Activated naive CD4-positive, alpha-beta T cell treated with anti-CD3 and anti-CD28 coated beads for 36 hours (primary cell): ENCODE measurements at places on chromosomes 2 and 18. TPM values are rescaled to one million over a fixed set of nuclear protein-coding genes. Genes with fewer than 3 reads are reported as not detected.

GRCh38 chr2:160474319-160474645 lies 19.3 kb downstream of the RBMS1 start:
- H3K4me1 ChIP-seq: peaks cover 69% of the 10 kb centered on the region
- peak overlapping the region; percentile 62 for H3K4me3 ChIP-seq
- H3K27me3 ChIP-seq: no peaks in the 10 kb centered on the region

DNA sequence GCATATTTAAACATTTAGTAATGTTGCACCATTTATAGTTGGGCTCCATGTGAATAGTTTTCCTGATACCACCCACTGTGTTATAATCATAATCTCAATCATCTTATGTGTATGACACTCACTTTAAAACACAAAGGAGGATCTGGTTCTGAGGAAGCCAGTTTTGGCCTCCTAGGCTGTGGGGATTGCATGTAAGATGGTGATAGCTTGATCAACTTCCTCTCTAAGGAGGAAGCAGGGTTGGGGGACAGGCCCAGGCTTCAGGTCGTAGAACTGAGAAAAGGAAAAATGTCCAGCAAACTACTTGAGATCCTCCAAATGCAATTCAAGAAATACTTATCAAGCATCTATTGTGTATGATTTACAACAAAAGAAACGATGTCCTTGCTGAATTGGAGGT lies 4.9 kb upstream of the PPM1B start:
- DNase-seq: no peak
- peaks cover 6% of the 10 kb centered on the region for H3K4me1 ChIP-seq
- peaks cover under 1% of the 10 kb centered on the region for H3K36me3 ChIP-seq
- H3K27ac ChIP-seq: no peak overlapping the region
- H3K4me3 ChIP-seq: no peak overlapping the region

- H3K4me1 ChIP-seq: peaks cover 20% of the 10 kb centered on the region
- peaks cover 5% of the 10 kb centered on the region for H3K36me3 ChIP-seq
- no peaks in the 10 kb centered on the region for H3K27me3 ChIP-seq
- H3K27ac ChIP-seq: peak overlapping the region; percentile 56
- DNase-seq: no peak
Measured at GRCh38 chr18:57587098-57587661, 678 bp upstream of the FECH start.

DNA sequence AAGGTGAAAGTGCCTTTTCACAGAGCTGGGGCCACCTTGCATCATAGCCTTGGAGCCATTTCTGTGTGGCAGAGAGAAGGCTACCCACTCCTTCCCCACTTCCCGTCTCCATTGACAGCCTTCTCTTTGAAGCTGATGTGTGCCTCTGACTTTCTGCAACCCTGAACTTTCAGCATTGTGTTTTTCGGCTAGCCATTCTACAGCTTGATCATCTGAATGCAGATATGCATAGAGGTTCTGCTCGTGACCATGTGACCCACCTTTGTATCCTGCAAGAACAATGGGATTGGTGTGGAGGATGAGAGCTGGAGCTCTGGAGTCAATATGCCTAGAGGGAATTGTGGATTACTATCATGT lies 69.1 kb upstream of the KCNE4 start:
- H3K4me1 ChIP-seq: peaks cover 12% of the 10 kb centered on the region
- DNase-seq: no peak
- no peaks in the 10 kb centered on the region for H3K36me3 ChIP-seq
- H3K27ac ChIP-seq: no peak overlapping the region
- H3K4me3 ChIP-seq: no peak overlapping the region

- DNase-seq: no peak
- H3K27me3 ChIP-seq: no peaks in the 10 kb centered on the region
- H3K36me3 ChIP-seq: no peaks in the 10 kb centered on the region
- no peak overlapping the region for H3K27ac ChIP-seq
Measured at GRCh38 chr18:58405107-58405898, 223.6 kb downstream of the ALPK2 start.

DNA sequence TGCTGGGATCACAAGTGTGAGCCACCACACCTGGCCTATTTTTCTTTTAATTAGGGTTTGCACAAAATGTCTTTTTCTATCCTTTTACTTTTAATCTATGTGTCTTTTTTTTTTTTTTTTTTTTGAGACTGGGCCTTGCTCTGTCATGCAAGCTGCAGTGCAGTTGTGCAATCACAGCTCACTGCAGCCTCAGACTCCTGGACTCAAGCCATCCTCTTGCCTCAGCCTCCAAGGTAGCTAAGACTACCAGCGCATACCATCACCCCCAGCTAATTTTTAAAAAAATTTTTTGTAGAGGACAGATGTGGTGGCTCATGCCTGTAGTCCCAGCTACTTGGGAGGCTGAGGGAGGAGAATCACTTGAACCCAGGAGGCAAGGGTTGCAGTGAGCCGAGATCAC lies 27.1 kb downstream of the ADCY3 start:
- H3K27ac ChIP-seq: no peak overlapping the region
- peaks cover 47% of the 10 kb centered on the region for H3K36me3 ChIP-seq
- no peaks in the 10 kb centered on the region for H3K27me3 ChIP-seq
- DNase-seq: no peak
- H3K4me1 ChIP-seq: no peaks in the 10 kb centered on the region

- H3K27me3 ChIP-seq: no peaks in the 10 kb centered on the region
- H3K4me3 ChIP-seq: peak overlapping the region; percentile 32
- peaks cover 67% of the 10 kb centered on the region for H3K4me1 ChIP-seq
Measured at GRCh38 chr2:201186982-201187381, 4.0 kb downstream of the CASP10 start.

GRCh38 chr2:20823917-20824316 lies 1.0 kb upstream of the LDAH start:
- H3K4me1 ChIP-seq: peaks cover 17% of the 10 kb centered on the region
- no peak for DNase-seq
- H3K4me3 ChIP-seq: peak overlapping the region; percentile 9
- H3K36me3 ChIP-seq: peaks cover 2% of the 10 kb centered on the region
- no peaks in the 10 kb centered on the region for H3K27me3 ChIP-seq
- H3K27ac ChIP-seq: no peak overlapping the region

GRCh38 chr2:196504788-196505187 lies 134.7 kb upstream of the CCDC150 start:
- no peak overlapping the region for H3K4me3 ChIP-seq
- no peaks in the 10 kb centered on the region for H3K4me1 ChIP-seq
- no peaks in the 10 kb centered on the region for H3K36me3 ChIP-seq
- peaks cover 16% of the 10 kb centered on the region for H3K27me3 ChIP-seq
- H3K27ac ChIP-seq: no peak overlapping the region

DNA sequence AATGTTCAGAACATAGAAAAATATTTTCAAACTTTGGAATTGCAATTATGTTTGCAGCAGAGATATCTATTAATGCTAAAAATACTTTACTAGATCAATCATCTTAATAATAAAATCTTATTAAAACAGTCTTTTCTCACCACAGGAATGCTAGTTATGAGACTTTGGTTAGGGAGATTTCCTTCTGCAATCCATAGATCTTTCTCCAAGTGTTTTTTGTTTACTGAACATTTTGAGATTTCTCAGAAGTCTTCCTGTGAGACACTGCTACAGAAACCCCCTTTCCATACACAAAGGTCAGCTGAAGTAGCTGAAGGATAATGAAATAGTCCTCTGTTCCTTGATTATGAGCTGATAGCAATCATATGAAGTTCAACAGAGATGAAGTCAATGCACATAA lies 59.4 kb upstream of the RAPH1 start:
- peaks cover 11% of the 10 kb centered on the region for H3K4me1 ChIP-seq
- DNase-seq: no peak
- no peak overlapping the region for H3K27ac ChIP-seq

- H3K27me3 ChIP-seq: peaks cover 7% of the 10 kb centered on the region
- DNase-seq: no peak
- H3K4me1 ChIP-seq: no peaks in the 10 kb centered on the region
- no peaks in the 10 kb centered on the region for H3K36me3 ChIP-seq
- H3K27ac ChIP-seq: no peak overlapping the region
- H3K4me3 ChIP-seq: no peak overlapping the region
Measured at GRCh38 chr2:209911486-209911885, 91.0 kb upstream of the RPE start.

DNA sequence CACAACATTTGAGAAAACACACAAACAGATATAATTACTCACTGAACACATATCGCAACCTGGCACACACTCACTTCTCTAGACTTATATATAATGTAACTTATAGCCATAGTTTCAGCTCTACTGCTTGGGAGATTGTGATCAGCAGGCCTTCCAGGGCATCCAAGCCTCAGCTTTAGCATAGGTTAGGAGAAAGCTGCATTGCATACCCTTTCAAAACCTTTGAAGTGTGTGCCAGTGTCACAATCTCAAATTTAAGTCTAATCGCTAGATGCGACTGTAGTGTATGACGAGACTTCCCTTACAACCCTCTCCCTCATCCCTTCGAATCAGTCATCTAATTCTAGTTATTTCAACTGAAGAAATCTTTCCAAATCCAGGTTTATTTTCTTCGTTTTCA lies 30.9 kb downstream of the SLC66A3 start:
- no peak overlapping the region for H3K4me3 ChIP-seq
- H3K27ac ChIP-seq: no peak overlapping the region
- no peaks in the 10 kb centered on the region for H3K27me3 ChIP-seq
- peaks cover 6% of the 10 kb centered on the region for H3K36me3 ChIP-seq
- H3K4me1 ChIP-seq: no peaks in the 10 kb centered on the region
- DNase-seq: no peak

DNA sequence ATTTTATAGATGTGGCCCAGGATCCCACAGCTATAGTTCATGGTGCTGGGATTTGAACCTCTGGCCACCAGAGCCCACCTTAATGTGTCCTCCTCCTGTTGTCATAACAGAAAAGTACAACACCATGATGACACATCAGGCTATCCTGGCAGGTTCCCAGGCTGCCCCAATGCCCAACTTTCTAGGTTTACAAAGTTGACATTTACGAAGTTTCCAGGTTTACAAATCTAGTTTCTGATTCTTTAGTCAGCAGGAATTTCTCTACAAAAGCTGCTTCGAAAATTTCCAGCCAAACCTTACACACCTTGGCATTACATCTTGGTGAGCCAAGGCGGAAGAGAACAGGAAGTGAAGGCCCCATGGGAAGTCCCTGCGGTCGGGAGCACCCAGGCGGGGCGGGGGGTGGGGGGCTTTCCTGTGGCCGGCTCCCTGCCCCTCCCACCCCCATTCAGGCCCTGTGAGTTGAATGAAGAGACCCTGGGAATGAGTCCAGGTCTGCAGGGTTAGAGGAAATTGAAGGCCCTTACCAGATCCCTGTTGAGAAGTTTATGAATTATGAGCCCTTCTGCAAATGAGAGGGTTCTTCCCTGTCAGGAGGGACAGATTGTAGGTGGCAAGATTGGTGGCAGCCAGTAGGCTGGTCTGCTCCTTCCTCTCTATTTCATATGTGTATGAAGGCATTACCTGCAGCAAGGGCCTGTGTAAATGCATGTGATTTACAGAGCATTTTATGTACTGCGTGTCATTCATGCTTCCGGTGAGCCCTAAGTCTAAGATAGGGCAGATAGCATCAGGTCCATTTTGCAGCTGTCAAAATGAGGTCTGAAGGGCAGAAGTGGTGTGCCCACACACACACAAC lies 11.1 kb upstream of the IL1RN start:
- H3K27me3 ChIP-seq: no peaks in the 10 kb centered on the region
- H3K4me3 ChIP-seq: no peak overlapping the region
- DNase-seq: peak; percentile 51
- H3K36me3 ChIP-seq: no peaks in the 10 kb centered on the region

DNA sequence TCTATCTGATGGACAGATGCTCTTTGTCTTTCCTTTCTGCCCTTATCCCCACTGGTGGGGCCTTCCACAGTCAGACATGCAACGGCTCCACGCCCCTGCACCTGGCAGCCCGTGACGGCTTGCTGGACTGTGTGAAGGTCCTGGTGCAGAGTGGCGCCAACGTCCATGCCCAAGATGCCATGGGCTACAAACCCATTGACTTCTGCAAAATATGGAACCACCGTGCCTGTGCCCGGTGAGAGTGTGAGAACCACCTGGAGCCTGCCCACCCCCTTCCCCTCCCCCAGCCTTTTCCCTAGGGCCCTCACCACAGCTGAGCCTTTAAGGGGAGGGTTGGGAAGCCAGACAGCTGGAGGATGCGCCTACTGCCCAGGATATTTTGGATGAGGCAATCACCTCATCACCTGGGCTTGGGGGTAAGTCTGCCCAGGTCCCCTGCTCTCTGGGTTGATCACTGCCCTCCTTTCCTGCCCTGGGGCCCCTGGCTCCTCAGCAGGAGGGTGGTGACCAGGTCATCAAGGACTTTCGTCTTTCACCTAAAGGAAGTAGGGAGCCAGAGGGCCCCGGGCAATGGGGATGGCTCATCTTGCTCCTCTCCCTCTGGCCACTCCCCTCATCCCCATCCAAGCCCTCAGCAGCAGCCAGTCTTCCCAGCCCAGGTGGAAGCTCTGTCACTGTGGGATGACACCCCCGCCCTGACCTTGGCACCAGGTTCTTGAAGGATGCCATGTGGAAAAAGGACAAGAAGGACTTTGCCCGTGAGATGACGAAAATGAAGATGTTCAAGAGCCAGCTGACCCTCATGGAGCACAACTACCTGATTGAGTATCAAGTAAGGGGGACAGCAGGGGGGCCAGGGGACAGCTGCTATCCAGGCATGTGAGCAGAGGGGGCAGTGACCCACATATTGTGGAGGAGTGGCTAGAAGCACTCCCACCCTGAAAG lies 3.7 kb downstream of the ANKRD53 start:
- H3K27me3 ChIP-seq: no peaks in the 10 kb centered on the region
- DNase-seq: peak; percentile 3
- H3K4me3 ChIP-seq: no peak overlapping the region
- H3K4me1 ChIP-seq: peaks cover 24% of the 10 kb centered on the region
- H3K36me3 ChIP-seq: peaks cover 10% of the 10 kb centered on the region

GRCh38 chr2:181393472-181393871 lies 63.7 kb upstream of the ITGA4 start:
- H3K4me1 ChIP-seq: peaks cover 28% of the 10 kb centered on the region
- H3K36me3 ChIP-seq: no peaks in the 10 kb centered on the region
- H3K27ac ChIP-seq: peak overlapping the region; percentile 43

DNA sequence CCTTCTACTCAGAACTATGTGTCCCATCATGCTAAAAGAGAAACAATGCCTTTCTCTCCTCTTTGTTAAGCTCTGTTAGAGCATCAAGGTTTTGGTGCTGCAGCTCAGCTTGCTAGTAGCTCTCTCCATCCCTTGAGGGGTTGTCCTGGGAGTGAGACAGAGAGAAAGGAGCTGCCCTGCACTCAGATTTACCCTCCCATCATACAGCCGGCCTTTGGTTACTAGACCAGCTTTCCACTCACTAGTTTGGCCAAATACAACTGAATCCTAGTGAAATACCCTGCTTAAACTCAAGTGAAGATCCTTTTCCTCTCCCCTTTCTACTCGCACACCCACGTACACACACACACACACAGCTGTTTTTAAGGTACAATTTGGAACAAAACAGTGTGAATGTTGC lies 2.3 kb upstream of the CHN1 start:
- no peak for DNase-seq
- peaks cover 43% of the 10 kb centered on the region for H3K27me3 ChIP-seq
- no peak overlapping the region for H3K4me3 ChIP-seq
- H3K27ac ChIP-seq: no peak overlapping the region
- H3K36me3 ChIP-seq: no peaks in the 10 kb centered on the region
- peaks cover 11% of the 10 kb centered on the region for H3K4me1 ChIP-seq

The ERCC3 gene
- 37.0 TPM for total RNA-seq

The CCDC74B gene
- total RNA-seq: 3.7 TPM

The OTOS gene
- total RNA-seq: not detected
